Right ventricle myocardium inferior (tissue), 1 donor: ENCODE measurements at places on chromosomes 6 and 20. TPM values are rescaled to one million over a fixed set of nuclear protein-coding genes. Genes with fewer than 3 reads are reported as not detected.

Gene FAM209B
- not detected for total RNA-seq

DNA sequence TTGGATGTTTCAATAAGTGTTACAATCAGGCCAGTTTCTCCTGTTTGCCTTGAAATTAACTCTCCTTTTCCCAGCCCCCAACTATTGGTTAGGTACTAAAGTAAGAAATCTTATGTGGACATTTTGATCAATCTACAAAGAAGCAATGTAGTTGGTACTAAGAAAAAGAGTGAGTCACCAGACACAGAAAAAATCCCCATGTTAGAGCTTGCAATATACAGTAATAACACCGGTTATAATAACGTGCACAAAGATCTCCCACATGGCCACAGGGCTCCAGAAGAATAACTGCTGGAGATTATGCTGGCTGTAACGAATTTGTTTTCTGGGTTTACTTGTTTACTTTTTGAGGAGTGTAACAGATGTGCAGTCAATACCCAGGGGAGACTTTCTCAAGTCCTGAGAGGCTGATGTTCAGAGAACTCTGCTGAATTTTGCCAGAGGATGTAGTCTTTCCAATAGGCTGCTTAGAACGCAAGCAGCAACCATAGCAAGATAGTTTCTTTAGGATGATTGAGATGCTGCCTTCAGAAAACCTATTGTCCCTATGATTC is 166.2 kb upstream of the SPACA1 start:
- DNase-seq: no peak

DNA sequence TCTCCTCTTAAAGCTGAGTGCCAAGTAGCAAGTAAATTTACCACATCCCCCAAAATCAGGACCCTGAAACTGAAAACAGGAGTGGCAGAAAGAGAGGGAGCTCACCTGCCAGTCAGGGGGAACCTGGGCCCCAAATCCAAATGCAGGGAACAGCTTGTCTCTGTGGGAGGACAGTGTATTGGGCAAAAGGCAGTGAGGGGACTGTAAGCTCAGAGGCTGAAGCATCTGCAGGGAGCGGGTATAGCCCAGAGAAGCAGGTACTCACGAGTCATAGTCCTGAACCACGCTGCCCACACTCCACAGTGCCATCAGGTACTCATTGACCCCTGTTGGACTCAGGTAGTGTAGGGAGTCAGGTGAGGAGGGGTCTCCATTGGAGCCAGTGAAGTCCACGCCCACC is 15.0 kb downstream of the SPAG4 start:
- DNase-seq: no peak

DNA sequence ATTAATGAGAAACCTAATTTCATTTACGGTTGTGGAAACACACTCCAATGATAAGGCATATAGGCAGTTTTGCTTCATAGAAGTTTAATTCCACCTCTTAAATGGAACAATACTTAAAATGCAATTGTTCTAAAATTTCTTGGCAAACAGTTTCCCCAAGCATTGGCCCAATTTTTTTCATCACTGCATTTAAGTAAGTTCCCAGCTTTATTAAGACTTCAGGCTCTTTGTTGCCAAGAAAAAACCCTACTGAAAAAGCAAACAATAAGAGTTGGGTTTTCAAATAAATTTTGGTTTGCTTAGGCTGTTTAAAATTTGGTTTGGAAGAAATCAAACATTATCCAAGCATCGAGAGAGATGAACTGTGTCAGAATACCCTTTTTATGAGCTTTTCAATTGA is 690.9 kb upstream of the NRSN1 start:
- DNase-seq: no peak

- no peak for DNase-seq
These were observed 141.6 kb upstream of the RREB1 start for GRCh38 chr6:6966127-6966526.

- DNase-seq: no peak
These were observed 47.6 kb downstream of the TNFAIP3 start for GRCh38 chr6:137914530-137915193.

DNA sequence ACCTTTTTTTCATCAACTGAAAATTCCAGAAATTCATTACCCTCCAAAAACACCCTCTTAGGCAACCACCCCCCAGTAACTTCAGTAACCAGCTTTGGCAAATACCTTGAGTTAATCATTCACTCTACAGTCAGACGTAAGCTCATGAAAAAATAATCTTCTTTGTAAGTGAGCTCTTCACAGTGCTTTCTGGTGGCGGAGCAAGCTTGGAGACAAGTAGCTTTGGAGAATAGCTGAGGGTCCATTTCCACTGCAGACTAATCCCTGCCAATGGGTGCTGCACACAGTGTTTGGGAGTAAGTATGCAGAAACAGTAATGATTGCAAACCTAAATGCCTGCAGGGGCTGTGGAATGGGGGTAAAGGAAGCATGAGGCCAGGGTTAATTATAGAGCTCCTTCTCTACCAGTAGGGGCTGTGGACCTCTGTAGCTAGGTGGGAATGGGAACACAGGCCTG is 56.8 kb upstream of the HINT3 start:
- no peak for DNase-seq

DNA sequence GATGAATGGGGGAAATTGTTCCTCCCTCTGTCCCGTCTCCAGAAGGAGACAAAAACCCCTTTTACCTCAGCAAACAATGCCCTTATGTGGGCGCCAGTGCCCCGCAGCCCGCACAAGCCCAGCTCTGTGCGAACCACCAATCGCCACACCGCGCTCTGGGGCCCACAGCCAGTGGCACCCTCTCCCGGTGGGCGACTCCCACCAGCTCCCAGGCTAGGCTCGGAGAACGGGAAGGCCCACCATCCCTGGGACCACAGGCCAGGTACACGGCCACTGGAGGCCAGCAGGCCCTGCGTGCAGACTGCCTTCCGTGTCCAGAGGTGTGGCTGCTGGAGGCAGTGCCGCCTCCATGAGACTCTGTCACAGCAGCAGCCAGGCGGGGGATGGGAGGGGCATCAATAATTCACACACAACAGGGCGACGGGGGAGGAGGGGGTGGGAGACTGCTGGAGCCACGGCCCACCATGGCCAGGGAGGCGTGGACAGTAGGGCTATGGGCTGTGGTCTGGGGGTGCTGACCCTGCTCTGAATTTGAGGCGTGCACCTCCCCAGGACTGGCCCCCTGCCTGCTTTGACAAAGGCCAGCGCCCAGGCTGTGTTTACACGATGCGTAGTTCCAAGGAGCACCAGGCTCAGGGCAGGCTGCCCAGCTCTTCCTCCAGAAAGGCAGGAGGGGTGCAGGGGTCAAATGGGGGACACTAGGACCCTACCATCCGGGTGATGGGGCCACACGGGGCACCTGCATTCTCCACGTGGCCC is 105.7 kb downstream of the ASXL1 start:
- no peak for DNase-seq

DNA sequence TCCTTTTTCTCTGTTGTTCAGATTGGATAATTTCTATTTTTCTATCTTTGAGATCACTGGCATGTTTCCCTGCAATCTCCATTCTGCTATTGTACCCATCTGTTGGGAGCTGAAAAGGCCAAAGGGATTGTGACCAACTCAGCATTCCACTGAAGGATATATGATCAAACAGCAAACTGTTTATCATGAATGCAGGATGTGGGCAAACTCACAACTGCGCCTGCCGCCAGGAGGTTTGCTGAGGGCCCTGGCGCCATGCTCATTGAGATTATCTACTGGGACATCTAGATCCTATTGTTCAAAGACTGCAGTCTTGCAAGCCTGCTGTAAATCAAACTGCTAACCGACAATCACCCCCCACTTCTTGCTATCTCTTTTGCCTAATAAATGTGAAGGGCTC is 3.8 kb upstream of the FKBP1A start:
- DNase-seq: no peak

- no peak for DNase-seq
These were observed 102.3 kb downstream of the CTNNBL1 start for GRCh38 chr20:37796121-37796520.

DNA sequence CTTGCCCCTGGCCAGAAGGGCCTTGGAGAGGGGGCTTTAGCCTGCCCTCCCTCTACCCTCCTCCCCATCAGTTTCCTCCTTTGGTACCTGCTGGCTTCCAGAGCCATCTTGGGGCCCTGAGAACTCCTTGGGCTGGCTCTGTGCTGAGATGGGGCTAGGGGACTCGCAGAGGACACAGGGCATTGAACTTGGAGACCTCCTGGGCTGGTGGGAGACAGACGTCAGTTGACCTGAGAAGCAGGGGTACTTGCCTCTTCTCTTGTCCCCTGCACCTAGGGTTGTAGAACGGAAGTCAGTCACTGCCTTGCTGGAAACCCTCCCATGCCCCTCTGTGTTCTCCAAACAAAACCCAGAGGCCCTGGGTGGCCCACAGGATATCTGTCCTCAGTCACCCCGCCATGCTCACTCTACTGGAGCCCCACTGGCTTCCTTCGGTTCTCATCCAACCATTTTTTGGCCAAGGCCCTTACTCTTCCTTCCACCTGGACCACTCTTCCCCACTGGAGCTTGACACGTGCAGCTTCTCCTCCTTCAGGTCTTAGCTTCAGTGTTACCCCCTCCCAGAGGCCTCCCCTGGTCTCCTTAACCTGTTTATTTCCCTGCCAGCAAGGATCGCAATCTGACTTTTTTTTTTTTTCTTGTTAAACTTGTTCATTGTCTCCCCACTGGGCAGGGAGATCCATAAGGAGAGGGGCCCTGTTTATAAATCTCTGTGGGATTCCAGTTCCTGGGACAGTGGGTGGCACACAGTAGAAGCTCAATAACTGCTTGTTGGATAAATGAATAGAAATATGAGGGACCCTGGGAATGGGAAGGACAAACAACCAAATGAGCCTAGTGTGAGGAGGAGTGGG is 971 bp downstream of the RBCK1 start:
- no peak for DNase-seq

DNA sequence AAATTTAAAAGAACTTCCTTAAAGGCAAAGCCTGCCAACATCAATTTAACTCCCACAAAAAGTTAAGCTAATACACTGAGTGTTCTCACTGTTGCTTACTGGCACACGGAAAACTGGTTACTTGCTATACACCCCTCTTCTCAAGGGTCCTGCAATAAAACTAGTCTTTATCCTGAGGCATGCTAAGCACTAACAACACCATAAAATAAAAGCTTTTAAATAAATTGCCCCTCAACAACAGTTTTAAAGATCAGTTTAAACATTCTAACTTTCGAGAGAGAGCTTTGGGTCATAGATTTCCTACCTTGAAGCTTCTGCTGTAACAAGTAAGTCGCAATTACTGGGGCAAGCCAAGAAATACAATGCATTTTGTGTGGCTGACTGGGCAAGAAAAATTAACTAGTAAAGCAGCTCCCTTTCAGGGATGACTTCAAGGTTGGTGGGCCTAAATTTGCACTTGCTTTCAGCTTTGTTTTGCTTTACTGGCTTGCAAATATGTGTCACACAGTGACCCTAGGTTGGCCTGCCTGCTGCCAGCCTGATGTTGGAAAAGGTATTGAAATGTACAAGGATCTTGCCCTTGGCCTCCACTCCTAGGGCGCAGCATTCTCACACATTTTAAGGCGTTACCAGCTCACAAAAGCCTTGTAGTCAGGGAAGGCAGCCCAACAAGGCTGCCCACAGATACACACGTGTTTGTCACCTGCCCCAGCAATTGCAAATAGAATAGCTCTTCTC is 4.0 kb upstream of the HEY2 start:
- DNase-seq: no peak
